ENCODE measurements at places on chromosomes 16 and 17.

- no peak for DNase-seq
Measured at GRCh38 chr17:44599298-44600175, 42.3 kb downstream of the FZD2 start.

DNA sequence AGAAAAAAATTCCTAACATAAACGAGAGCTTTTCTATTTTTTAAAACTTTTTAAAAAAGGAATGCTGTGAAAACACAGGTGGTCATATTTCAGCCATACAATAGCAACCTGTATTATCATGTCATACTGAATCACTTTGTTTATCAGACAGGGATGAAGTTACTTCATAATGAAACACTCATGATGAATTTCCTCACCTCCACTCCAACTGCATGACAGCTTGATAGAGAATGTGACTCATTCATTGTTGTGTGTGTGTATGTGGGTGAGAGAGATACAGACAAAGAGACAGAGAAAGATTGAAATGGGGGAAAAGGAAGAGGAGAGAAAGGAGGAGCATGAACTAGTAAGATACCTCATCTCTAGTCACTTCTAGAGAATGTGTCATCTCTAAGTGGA lies 109.0 kb downstream of the SYCE1L start:
- DNase-seq: no peak

DNA sequence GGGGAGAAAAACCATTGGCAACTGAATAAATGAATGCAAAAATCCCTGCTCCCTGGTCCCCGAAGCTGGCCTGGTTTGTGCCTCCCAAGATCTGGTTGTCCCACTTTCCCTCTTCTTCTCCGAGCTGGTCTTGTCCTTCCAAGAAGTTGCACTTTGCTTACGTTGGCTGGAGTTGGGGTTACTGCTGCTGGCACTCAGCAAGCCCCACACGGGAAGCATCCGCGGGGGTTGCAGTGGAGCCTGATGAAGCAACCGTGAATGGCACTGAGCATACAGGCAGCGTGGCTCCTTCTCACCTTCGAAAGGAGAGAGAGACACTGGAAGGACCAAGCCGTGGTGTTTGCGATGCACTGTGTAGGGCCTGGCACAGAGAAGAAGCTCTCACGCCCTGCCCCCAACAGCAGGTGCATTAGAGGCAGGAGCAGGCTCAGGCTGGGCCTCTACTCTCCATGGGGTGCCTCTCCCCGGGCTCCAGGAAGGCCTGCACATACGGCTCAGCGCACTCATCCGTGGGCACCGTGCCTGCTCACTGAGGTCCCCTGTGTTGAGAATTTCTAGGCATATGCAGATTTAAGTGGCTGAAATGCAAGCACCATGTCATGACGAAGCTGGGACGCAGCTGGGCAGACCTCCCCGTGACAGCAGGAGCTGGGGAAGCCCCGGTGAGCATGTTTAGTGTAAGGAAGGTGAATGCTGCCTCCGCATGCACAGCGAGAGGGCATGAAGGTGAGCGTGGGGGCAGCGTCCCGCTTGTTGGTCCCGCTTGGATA lies 12.1 kb downstream of the CA5A start:
- no peak for DNase-seq

- no peak for DNase-seq
Measured at GRCh38 chr17:801660-802059, 19.5 kb downstream of the MRM3 start.

DNA sequence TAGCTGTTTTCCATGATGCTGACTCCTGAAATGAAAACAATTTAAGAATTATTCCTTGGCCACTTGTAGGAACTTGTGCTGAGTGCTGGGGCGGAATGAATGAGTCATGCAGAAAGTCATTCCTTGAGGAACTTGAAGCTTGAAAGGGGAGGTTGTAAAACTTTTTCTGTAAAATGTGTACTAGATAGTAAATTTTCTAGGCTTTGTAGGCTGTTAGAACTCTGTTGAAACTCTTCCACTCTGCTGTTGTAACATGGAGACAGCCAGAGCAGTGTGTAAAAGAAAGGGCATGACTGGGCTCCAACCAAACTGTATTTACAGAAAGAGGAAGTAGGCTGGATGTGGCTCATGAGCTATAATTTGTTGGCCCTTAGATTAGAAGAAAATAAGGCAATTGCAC lies 46.1 kb downstream of the ABCA8 start:
- DNase-seq: no peak

- no peak for DNase-seq
Measured at GRCh38 chr17:8849311-8850041, 18.0 kb downstream of the PIK3R6 start.

GRCh38 chr16:72367851-72368250 lies 195.9 kb upstream of the PMFBP1 start:
- no peak for DNase-seq

- DNase-seq: peak; percentile 25
Measured at GRCh38 chr17:67469208-67469980, 92.3 kb downstream of the PITPNC1 start.

- no peak for DNase-seq
Measured at GRCh38 chr17:34241062-34241461, 14.0 kb upstream of the CCL2 start.

DNA sequence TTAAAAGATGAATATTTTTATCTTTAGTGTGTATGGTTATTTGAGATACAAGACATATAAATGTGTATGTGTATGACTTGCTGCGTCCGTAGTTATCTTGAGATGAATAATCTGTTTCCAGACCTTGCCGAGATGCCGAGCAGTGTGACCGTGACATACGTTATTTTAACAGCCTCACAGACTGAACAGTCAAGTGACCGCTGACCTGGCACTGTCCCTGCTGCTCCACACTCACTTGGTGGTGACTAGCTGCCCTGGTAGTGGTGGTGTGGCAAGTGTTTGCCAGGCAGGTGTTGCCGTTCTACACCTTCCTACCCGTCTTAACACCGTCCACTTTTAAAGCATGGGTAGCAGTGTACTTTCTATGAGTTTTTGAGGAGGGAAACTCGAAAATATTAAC lies 5.0 kb downstream of the ZC3H18 start:
- no peak for DNase-seq

GRCh38 chr17:44350733-44351226 lies 5.7 kb downstream of the GRN start:
- DNase-seq: peak; percentile 68

DNA sequence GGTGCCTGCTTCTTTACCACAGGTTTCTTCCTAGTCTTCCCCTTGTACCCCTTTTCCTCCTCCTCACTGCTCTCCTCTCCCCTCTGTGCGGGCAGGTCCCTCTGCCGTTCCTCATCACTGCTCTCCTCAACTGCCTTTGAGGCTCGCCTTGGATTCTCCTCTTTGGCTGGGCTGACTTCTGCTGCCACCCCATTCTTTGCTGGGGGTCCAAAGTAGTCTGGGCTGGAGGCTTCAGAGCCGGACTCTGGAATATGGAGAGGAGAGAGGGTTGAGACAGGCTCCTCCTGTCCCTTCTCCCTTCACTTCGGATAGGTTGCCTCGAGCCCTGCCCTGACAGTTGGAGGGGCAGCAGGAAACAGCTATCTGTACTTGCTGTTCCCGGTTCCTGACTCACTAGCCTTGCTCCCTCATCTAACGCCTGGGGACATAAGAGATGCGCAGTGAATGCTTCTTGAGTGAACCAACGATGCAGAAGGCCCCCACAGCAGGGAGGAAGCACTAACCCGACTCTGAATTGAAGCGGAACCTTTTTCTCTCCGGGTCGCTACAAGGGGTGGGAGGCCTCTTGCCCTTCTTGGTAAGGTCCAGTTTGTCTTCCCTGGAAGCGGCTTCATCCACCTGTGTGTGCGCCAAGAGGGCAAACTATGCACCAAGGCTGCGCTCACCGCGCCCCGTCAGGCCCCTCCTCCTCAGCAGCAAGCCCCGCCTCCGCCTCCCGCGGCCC lies 655 bp downstream of the HIRIP3 start:
- DNase-seq: peak; percentile 63

GRCh38 chr17:64075913-64076312 lies 54.0 kb downstream of the ERN1 start:
- no peak for DNase-seq

DNA sequence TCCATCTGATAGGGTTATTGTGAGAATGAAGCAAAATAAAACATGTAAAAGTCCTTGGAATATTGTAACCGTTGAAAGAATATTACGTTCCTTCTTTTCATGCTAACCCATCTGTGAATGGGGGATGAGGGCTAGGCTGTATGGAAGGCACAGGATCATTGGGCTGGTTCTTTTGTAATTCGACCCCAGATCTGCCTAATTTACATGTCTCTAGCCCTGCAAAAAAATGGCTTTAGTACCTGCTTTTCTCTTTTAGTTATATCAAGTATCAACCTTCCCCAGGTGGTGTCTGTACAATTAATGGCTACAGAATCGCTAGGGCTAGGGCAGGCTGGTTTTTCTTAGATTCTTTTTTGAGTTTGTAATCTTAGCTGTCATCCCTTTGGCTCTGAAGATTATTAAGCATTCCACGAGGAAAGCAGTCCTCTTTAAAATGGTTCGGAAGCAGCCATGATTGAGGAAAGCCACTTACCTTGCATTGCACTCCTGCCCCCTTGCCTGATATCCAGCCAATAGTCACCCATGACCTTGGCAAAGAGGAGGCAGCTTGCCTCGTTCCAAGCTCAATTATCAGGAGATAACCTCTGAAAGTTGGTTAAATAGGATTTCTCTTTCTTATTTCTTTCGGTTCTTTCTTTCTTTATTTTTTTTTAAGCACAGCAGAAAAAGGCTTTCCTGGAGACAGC lies 153.9 kb upstream of the ZKSCAN2 start:
- no peak for DNase-seq

GRCh38 chr16:31331807-31332301 lies 23.1 kb upstream of the ITGAX start:
- DNase-seq: no peak

GRCh38 chr17:52376137-52376536 lies 217.6 kb upstream of the CA10 start:
- DNase-seq: no peak

DNA sequence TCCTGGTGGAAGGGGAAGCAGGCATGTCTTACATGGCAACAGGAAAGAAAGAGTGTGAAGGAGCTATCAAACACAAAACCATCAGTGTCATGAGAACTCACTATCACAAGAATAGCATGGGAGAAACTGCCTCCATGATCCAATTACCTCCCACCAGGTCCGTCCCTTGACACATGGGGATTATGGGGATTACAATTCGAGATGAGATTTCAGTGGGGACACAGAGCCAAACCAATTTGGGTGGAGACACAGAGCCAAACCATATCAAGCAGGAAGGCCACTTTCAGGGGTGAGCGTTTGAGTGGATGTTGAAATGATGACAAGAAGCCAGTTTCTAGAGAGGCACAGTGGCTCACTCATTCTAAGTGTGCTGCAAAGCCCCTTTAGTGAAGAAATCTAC lies 143.8 kb downstream of the CPPED1 start:
- DNase-seq: no peak

GRCh38 chr17:41655611-41656111 lies 31.3 kb upstream of the KRT17 start:
- DNase-seq: no peak

DNA sequence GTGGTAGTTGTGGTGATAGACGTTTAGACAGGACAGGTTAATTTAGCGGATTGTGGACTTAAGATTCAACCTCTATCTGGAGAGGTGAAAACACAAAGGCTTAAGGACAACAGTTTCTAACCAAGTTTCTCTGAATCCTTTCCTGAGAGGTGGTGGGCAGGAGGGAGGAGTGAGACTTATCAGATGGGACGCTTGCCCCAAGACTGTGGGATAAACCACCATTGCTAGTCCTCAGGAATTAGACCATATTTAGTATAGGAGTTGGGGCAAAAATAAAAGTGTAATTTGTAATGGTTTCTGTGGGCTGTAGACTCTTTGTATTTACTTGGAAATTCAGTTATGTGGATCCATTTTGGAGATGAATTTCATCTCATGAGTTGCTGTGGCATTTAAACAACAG lies 6.6 kb downstream of the PDP2 start:
- no peak for DNase-seq

DNA sequence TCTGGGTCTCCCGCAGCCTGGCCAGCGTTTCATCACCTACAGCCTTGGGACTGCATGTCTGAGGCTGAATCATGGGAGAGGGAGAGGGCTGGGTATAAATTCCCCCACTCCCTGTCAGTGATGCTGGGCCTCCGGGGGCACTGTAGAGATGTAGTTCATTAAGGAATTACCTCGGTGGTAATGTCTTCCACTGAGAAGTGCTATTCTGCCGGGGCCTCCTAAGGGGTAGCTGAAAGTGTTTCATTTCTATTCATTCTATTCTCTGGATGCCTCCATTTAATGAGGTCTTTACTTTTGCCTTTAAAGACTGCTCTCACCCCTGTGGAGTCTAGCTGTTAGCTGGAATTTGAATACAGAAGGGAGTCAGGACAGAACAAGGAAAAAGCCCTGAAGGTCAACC lies 116.4 kb upstream of the HS3ST4 start:
- no peak for DNase-seq

- DNase-seq: no peak
Measured at GRCh38 chr16:48734220-48734619, 124.2 kb upstream of the N4BP1 start.

Data from activated CD4-positive, alpha-beta T cell treated with anti-CD3 and anti-CD28 coated beads, Interleukin-2, amount 50 U/mL, for 4 hours (primary cell).